ENCODE measurements at places on chromosomes 13 and 19. TPM values are rescaled to one million over a fixed set of nuclear protein-coding genes. Genes with fewer than 3 reads are reported as not detected.

RDH8 gene
- polyA plus RNA-seq, result not detected

TIMM13 gene
- polyA plus RNA-seq, result 65.9 TPM

FBXO17 gene
- not detected for polyA plus RNA-seq

EID2 gene
- 34.9 TPM for polyA plus RNA-seq

PSG7 gene
- not detected for polyA plus RNA-seq

LIPE gene
- 7.4 TPM for polyA plus RNA-seq

ZNF382 gene
- polyA plus RNA-seq, result 11.8 TPM

KLK4 gene
- polyA plus RNA-seq, result not detected

EPSTI1 gene
- 19.1 TPM for polyA plus RNA-seq

DCAF15 gene
- polyA plus RNA-seq, result 7.2 TPM

KLF1 gene
- not detected for polyA plus RNA-seq

TSSK6 gene
- 1.1 TPM for polyA plus RNA-seq

ZNF415 gene
- polyA plus RNA-seq, result 1.8 TPM

KLC3 gene
- not detected for polyA plus RNA-seq

S1PR4 gene
- polyA plus RNA-seq, result 448 TPM

CYP2A6 gene
- polyA plus RNA-seq, result not detected

CGB2 gene
- not detected for polyA plus RNA-seq

PALM3 gene
- polyA plus RNA-seq, result not detected

LRRC4B gene
- not detected for polyA plus RNA-seq

RNF225 gene
- not detected for polyA plus RNA-seq

ZNF677 gene
- polyA plus RNA-seq, result 14.3 TPM

ZNF626 gene
- 9.7 TPM for polyA plus RNA-seq

MBD3L2 gene
- not detected for polyA plus RNA-seq

NLRP4 gene
- not detected for polyA plus RNA-seq

RELB gene
- polyA plus RNA-seq, result 19.7 TPM

ZNF534 gene
- not detected for polyA plus RNA-seq

ZNF628 gene
- polyA plus RNA-seq, result 0.47 TPM

DAND5 gene
- polyA plus RNA-seq, result not detected

NXNL1 gene
- polyA plus RNA-seq, result not detected

KLHL1 gene
- polyA plus RNA-seq, result not detected

WDR88 gene
- 0.11 TPM for polyA plus RNA-seq

KIR3DL1 gene
- polyA plus RNA-seq, result not detected

SLITRK5 gene
- 0.02 TPM for polyA plus RNA-seq

DOCK9 gene
- polyA plus RNA-seq, result 44.0 TPM

VSTM1 gene
- not detected for polyA plus RNA-seq

PPP1R37 gene
- 0.31 TPM for polyA plus RNA-seq

CEACAM1 gene
- 5.5 TPM for polyA plus RNA-seq

TMEM255B gene
- not detected for polyA plus RNA-seq

TBXA2R gene
- 0.35 TPM for polyA plus RNA-seq

SIGLEC12 gene
- polyA plus RNA-seq, result not detected

SPATA13 gene
- polyA plus RNA-seq, result 43.2 TPM

CEACAM4 gene
- not detected for polyA plus RNA-seq

SCN1B gene
- polyA plus RNA-seq, result not detected

PSG3 gene
- not detected for polyA plus RNA-seq

NKPD1 gene
- polyA plus RNA-seq, result not detected

ZNF575 gene
- polyA plus RNA-seq, result 3.6 TPM

EDNRB gene
- polyA plus RNA-seq, result not detected

DENND1C gene
- polyA plus RNA-seq, result 39.6 TPM

ZNF556 gene
- polyA plus RNA-seq, result not detected

TMEM59L gene
- polyA plus RNA-seq, result not detected

ACER1 gene
- polyA plus RNA-seq, result 0.90 TPM

APOC4 gene
- polyA plus RNA-seq, result not detected

OR7A5 gene
- not detected for polyA plus RNA-seq

RTBDN gene
- polyA plus RNA-seq, result not detected

CYP2B6 gene
- polyA plus RNA-seq, result not detected

IL12RB1 gene
- polyA plus RNA-seq, result 55.1 TPM

Measured in CD4-positive, alpha-beta memory T cell (primary cell).